ENCODE measurements at places on chromosomes 16 and 17.

DNA sequence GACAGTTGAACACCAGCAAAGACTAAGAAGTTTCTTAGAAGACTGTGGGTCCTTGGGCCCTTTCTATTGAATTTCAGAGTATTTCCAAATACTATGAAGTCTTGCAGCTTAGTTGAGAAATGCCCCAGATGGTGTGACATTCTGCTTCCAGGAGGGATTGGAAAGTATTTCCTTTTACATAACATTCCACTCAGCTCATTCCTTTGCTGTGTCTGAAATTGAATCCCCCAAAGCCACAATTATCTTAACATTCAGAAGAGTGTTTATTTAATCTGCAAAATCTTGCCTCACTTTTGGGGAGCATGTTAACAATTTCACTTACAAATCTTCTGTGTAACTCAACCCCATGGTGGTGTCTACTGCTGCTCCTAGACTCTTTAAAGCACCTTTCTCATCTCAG is 307.7 kb downstream of the WWOX start:
- DNase-seq, result no peak

DNA sequence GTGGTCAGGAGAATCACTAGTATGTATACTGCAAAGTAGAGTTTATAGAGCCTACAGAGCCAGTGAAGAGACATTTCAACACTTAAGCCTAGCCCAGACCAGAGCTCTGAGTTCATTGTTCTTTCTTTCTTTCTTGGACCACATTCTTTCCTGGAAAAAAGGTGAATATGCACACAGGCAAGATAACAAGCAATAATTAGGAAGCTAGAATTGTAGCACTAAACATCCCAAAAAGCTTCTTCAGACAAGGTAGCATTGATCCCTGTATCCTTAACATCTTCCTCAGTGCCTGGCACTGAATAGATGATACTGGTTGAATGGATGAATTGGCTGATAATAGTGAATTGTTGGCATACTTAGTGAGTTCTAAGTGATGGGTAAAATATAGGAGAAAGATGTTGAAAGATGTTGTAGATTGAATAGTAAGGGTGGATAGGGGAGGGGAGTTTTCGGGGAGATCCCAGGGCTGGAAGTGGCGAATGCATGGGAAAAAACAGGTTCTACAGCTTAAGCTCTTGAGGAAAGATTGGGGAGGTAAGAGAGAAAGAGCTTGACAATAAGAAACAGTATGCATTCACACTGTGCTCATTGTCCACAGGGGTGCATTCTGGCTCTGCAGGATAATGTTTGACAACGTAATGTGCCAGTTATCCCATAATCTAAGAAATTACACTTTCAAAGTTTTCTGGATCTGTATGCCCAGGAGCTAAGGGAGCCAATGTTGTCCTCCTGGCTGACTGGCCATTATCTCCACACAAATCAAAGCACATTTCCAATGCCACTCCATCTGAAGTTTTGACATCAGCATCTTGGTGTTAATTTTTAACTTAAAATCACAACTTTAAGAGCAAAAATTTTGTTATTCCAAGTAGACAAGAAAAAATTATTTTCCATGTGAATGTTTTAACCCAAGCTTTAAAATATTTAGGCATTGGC is 35.6 kb downstream of the TUBD1 start:
- no peak for DNase-seq

DNA sequence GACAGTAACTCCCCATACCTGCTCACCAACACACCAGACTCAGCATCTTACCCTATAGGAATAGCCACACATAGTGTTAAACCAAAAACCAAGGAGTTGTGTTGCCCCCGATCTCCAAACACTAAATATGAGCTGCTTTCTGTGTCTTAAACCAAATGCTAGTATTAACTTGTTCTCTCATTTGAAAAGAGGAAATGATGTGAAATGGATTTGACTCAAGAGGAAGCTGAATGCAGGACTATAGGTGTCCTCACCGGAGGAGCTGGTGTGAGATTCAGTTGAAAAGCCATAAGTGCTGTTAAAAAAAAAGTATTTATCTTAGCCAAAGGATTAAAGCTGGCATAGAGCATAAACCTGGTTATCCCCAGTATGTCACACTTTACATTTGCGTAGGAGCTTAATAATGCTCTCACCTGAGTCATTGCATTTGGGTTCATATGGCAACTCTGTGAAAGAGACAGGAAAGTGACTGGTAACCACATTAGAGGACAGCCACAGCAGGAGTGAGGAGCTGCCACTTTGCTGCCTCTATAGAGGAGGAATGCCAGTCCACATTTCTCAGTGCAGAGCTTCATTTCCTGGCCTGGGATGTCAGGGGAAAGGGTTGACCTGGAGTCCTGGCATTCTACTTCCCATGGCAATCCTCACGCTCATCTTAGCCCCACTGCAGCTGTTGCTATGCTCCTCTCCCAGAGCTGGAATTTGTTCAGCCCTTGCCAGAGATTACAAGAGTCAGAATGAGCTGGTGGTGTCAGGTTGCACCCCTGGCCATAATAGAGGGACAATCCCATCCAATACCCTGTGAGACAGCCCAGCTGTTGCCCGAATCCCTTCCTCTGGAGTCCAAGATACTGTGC is 143.3 kb upstream of the ANKFN1 start:
- DNase-seq, result no peak

- DNase-seq, result no peak
Observed at GRCh38 chr16:89361751-89362539, 128.4 kb downstream of the ANKRD11 start.

DNA sequence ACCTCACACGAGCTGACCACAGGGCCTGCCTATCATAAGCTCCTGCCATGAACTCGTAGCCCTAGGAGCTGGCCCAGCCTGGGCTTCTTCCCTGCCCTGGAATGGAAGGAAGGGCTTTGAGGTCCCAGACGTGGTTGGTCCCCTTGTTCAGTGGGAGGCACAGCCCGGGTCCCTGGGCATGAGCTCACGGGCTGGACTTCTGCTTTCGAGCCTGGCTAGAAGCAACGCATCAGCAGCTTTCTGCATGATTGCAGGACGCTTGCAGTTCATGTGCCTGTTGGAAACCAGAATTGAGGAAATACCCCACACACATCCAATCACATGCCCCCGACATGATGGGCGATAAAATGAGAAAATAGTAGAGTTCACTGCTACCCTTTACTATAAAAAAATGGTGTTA is 293.3 kb downstream of the MAF start:
- DNase-seq, result no peak

- no peak for DNase-seq
Observed at GRCh38 chr17:69761767-69762321, 313.2 kb upstream of the KCNJ16 start.

- DNase-seq, result no peak
Observed at GRCh38 chr17:17816831-17817551, 19.8 kb downstream of the SREBF1 start.

DNA sequence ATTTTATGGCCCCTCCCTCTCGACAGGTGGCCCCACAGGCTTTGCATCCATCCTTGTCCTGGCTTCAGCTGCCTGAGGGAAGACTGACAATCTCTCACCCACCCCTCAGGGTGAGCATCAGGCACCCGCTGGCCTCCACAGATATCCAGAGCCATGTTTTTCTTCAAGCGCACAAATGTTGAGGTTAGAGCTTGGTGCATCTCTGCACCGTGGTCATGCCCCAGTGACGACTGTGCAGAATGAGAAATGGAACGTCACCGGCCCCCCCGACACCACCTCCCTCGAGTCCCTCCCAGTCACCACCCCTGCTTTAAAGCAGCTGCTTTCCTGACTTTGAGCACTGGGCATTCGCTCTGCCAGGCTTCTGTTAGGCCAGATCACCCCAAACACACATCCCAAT is 19.8 kb upstream of the TIMP2 start:
- no peak for DNase-seq

DNA sequence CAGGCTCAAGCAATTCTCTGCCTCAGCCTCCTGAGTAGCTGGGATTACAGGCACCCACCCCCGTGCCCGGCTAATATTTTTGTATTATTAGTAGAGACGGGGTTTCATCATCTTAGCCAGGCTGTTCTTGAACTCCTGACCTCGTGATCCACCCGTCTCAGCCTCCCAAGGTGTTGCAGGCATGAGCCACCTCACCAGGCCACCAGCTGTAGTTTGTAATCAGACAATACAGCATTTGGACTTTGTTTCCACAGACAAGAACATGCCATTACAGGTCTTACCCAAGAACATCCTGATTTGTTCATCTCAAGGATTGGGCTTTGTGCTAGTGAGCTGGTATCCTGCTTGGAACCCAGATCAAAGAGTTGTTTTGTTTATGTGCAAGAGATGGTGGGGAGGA is 30.1 kb downstream of the C17orf100 start:
- DNase-seq, result no peak

- no peak for DNase-seq
Observed at GRCh38 chr16:81424771-81425170, 19.8 kb upstream of the CMIP start.

GRCh38 chr16:2598723-2599122 is 60.9 kb downstream of the PDPK1 start:
- DNase-seq, result no peak

GRCh38 chr17:60139438-60140285 is 10.1 kb upstream of the CA4 start:
- no peak for DNase-seq

DNA sequence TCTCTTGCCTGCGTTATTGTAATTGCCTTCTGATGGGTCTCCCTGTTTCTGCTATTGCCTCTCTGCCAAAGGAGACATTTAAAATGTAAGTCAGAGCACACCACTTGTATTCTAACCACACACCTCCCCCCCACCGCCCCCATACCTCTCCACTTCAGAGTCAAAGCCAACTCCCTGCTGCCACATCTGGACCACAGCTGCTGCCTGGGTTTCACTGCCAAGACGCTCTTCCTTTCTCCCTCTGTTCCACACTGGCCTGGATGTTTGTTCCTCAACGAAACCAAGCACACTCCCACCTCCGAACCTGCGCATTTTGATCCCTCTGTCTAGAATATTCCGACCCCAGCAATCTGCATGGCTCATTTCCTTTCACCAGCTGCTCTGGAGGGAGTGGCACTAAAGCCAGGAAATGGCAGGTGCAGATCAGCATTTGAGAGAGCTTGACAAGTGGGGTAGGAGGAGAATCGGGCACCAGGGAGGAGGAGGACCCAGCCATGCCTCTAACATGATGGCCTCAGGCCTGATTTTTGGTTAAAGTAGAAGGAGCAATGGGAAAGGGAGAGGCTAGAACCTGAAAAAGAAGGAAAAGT is 92.4 kb upstream of the HS3ST2 start:
- DNase-seq, result no peak

GRCh38 chr17:81306491-81306890 is 11.4 kb upstream of the SLC38A10 start:
- no peak for DNase-seq

DNA sequence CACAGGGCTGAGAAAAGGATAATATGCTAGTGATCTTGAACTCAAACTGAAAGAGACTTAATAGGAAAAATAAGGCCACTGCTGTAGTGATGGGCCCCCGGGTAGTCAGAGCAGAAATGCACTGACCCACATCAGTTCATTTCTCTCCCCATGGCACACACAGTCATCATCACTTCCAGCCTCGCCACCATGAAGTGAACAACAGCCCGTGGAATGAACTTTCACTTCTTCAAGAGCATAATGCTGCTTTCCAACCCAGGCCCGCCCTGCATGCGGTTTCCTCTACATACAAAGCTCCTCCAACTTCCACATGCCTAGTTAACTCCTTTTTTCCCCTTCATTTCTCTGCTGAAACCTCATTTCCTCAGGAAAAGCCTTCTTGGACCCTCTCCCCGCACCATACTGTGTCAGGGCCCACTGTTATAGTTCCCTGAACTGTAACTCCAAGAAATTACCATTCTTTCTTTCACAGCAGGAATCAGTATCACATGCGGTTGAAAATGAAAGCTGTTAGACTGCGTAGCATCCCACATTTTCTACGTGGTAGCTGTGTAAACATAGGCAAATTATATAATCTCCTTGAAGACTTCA is 65.8 kb upstream of the SMIM36 start:
- DNase-seq, result no peak

GRCh38 chr16:83994703-83995102 is 26.7 kb downstream of the NECAB2 start:
- no peak for DNase-seq

DNA sequence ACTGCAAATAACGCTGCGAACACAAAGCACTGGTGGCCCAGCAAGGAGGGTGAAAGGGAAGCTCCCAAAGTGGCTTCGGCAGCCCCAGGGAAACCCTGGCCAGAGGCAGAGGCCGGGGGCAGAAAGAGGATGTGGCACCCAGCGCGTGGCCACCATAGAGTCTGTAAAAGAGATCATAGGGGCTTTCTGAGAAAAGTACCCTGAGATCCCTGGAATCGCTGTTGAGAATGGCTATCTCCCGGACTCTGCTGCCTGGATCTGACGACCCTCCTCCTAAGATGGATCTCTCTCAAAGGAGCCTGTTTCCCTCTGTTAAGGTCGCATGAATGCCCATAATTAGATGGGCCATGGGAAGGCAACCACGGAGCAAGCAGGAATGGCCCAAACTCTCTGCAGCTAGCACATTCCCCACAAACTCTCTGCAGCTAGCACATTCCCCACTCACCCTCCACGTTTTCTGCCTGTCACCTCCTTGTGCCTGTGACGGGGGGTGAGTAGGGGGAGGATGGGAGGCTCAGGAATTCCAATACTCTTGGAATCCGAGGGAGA is 364.4 kb downstream of the XYLT1 start:
- DNase-seq, result no peak

Data from smooth muscle cell of the brain vasculature (primary cell).